ENCODE measurements at places on chromosomes 6 and 20.
A peak's percentile ranks its signal among the peaks of the same experiment; 100 is the strongest.

- no peak for DNase-seq
Observed at GRCh38 chr6:149965194-149966020, 1.7 kb downstream of the ULBP1 start.

DNA sequence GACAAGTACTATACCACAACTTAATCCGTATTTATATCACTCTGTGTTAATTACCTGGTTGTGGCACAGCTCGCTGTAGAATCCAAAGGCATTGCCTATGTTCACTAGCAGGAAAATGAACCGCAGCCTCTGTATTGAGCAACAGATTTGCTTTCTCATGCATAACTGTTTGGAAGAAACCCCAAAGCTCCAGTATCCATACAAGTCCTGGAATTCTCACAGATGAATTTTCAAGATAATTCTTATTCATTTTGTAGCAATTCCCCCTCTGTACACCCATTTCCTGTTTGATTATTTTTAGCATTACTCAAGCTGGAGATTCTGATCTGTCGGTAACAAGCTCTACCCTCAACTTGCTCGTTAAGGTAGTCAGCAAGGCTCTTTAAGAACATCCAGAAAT lies 63.5 kb downstream of the STMND1 start:
- DNase-seq: no peak

GRCh38 chr6:46667377-46667776 lies 14.6 kb downstream of the SLC25A27 start:
- no peak for DNase-seq

DNA sequence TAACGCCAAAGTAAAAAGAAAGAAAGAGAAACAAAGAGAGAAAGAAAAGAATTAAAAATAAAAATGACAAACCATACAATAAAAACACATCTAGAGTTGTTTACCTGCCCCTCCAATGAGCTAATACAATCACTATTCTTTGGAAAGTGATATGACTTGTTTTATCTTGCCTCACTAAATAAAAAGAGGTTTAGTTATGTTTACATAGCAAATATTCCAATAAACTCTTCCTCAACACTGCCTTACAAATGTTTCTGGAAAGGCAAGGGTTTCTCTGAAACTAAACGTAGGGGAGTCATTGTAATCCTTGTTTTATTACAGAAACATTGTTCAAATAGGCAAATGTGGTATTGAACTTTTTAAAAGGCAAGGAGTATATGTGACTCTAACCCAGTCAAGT lies 396.2 kb downstream of the EPM2A start:
- no peak for DNase-seq

GRCh38 chr20:50146732-50147662 lies 6.5 kb downstream of the PEDS1 start:
- peak; percentile 60 for DNase-seq

DNA sequence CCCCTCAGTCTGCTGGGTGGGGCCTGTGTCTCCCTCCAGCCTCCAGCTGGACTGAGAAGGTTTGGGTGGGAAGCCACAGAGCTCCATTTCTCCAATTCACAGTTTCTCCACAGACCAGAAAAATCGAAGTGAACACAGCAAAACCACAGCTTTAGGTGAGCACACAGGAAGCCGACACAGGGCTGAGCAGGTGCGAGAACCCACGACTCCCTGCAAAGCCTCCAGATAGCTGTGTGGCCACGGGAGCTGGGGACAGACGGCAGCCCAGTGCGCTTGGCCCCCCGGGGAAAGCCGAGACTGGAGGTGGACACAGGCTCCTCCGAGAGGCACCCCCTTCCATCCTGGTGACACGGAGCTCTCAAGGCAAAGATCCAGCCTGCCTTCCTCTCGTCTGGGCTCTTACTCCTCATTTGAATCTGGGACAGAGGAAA lies 29.0 kb upstream of the MPC1 start:
- DNase-seq: no peak

GRCh38 chr20:1890469-1891262 lies 4.5 kb upstream of the SIRPA start:
- DNase-seq: no peak

- DNase-seq: no peak
Observed at GRCh38 chr6:111280445-111280955, 193.2 kb downstream of the SLC16A10 start.

DNA sequence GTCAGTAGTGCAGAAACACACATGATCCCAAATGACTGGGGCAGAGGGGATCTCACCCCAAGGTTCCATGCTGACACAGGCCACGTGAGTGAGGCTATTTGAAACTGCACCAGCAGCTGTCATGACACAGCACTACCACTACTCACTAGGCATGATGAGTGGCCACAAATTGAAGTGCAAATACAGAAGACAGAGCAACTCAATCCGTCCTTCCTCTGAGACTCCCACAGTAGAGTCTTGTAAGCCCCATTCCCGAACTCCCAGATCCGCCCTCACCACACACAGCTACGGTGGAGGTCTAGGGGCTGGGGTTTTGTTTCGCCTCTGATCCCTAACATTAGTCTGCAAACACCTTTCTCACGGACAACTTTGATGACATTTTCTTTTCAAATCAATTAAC lies 113.3 kb upstream of the NUP153 start:
- no peak for DNase-seq

GRCh38 chr20:63330084-63330760 lies 30.9 kb downstream of the CHRNA4 start:
- DNase-seq: no peak

DNA sequence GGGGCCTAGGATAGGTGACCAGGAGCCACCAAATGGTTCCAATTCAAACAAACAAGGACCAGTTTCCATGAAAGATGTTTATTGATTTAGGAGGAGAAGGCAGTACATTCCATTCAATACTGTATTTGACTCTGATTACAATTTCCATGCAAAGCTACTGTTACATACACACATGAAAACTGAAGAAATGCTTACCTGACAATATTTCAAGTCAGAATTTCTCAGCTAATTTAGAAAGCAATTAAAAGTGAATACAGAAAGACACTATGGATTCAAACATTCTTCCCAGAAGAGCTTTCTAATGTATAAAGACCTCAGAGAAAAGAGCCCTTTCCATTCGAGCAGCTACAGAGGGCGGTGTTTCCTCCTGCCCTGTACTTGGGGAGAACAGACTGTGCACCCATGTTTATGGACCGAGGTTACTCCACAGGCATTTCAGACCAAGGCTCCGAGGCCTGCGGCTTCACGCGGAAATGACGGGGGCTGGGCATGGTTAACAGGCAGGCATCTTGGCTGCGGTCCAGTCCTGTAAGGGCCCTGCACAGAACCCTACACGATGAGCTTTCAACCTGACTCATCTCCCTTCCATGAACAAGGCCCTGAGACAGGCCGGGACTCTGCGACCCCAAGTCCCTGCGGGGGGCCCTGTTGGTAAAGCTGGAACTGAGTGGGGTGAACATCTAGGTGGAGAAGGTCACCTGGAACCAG lies 25.7 kb upstream of the TCFL5 start:
- peak; percentile 85 for DNase-seq

GRCh38 chr6:127481628-127482027 lies 22.4 kb upstream of the KIAA0408 start:
- DNase-seq: no peak

- no peak for DNase-seq
Observed at GRCh38 chr20:51128198-51128597, 105.3 kb upstream of the KCNG1 start.

- no peak for DNase-seq
Observed at GRCh38 chr20:42531508-42531961, 658.2 kb downstream of the PTPRT start.

GRCh38 chr6:83216806-83217205 lies 23.6 kb downstream of the RWDD2A start:
- no peak for DNase-seq

DNA sequence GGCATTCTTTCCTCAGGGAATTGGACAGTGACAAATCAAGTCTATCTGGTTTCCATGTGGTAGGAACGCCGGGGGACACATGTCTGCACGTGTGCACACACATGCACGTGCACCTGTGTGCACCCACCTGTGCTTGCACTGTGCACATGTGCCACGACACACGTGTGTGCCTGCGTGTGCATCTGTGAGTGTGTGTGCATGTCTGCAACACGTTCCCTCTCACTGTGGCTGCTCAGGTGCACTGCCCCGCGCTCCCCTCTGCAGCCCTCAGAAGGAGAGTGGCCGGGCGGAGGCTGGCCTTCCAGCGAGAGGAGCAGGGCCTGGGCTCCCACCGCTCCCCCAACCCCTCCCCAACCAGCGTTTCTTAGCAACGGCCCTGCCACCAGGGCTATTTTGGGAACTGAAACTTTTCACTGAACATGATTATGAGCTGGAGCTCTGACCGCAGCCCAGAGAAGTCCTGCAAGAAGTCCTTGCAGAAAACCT lies 147.8 kb downstream of the PHACTR3 start:
- no peak for DNase-seq

DNA sequence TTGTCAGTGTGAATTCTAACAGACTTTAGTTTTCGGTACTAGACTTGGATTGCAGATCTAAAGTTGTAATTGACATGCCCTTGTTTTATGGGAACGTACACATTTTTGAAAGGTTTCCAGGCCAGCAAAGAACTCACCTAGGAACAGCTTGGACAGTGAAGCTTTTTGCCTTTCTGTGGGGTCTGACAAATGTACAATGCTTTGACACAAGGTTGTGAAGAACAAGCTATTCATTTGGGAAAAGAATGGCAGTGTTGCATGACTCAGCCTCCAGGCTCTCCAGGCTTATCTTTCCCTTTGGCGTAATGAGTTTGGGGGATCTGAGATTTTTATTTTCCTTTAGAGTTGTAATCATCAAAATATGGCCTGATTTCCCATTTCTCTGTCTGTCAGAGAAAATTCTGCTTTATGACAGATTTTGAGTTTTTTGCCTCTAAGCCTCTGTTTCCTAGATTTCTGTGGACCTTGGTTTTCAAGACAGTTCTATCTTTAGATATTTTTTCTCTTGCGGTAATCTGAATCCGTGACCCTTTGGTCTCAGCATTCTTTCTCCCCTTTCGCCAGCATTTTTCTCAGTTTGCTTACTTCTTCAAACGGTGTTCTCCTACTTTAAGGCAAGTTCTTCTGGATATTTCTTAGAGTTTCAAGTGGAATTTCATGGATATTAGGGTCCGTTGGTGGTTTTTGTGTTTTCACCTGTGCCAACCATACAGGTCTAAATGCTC lies 221.0 kb downstream of the ADGB start:
- no peak for DNase-seq

DNA sequence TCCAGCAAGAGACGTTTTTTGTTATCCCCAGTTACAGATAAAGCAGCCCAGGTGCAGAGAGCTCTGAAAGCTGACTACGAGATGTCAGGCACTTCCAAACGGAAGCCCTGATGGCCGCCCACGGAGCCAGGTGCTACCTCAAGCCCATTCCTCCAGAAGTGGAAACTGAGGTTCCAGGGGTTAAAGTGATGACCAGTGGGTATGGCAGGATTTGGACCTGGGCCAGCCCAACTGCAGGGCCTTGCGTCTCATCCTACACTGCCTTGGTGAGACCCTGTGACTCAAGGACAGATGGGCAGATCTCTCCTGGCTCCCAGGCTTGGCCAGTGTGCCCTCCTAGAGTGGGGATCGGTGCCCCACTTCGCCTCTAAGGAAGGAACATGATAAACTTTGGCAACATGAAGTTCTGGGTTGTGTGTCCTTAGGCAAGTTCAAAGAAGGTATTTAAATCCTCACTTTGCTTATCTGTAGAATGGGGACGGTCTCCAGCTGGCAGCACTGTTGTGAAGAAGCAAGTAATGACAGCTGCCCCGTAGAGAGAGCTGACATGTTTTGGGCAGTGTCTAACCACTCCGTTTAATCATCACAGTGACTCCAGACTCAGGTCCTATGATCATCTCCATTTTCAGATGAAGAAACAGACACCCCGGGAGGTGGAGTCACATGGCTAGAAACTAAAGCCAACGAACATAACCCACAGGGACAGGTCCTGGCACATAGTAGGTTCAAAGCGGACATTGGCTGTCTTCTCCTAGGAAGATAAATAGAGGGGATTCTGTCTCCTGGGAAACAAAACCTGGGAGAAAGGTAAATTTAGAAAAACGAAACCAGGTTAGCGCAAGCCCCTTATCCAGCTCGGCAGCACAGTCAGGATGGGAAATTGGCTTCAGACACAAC lies 34.4 kb upstream of the CDH22 start:
- DNase-seq: no peak

- DNase-seq: no peak
Observed at GRCh38 chr6:71349395-71349794, 60.8 kb downstream of the OGFRL1 start.

- DNase-seq: no peak
Observed at GRCh38 chr6:40910260-40910893, 128.6 kb downstream of the UNC5CL start.

GRCh38 chr6:25930532-25931410 lies at the start of gene SLC17A2:
SLC17A2 (minus strand) TSS chr6:25930691; CDS start chr6:25925796, 4,895 bp downstream.
- no peak for DNase-seq

GRCh38 chr6:20364327-20364726 lies 37.4 kb upstream of the E2F3 start:
- DNase-seq: no peak

DNA sequence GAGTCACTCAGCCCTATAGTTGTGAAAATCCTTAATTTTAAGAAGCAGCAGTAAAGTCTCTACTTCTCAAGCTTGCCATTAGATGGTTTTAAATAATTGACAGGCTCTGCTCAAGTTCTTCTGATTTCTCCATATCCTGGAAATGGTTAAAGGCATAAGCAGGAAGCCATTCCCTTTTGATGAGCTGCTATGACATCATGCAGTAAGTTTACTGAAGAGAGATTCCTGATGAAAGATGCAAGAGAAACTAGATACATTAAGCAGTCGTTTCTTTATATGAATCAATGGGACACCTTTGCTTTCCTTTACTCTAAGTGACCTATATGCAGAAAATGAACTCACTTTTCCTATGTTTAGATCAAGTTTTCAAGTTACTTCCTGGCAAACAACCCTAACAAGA lies 9.8 kb downstream of the POPDC3 start:
- no peak for DNase-seq

DNA sequence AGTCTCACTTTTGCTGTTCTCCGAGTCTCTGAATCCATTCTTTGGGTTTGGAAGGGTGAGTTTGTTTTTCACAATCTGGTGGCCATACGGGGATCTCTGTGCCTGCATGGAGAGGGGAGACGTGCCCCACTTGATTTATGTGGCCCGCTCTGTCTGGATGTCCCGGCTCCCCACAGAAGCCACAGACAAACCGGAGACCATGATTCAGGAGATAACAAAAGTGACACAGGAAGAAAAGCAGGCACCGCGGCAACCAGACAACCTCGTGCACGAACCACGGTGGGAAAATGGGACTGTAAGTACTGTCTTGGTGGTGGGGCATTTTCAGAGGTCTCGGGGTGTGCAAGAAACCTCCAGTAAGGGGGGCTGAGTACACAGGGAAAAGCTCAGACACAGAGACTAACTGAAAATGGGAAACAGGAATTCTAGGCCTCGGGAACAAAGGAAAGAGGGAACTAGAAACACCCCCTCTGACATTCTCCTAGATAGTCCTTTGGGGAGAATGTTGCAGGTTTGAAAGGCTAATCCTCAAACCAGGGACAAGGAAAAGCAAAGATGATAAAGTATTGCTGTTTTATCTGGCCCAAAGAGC lies 22.1 kb upstream of the ZNF318 start:
- no peak for DNase-seq

DNA sequence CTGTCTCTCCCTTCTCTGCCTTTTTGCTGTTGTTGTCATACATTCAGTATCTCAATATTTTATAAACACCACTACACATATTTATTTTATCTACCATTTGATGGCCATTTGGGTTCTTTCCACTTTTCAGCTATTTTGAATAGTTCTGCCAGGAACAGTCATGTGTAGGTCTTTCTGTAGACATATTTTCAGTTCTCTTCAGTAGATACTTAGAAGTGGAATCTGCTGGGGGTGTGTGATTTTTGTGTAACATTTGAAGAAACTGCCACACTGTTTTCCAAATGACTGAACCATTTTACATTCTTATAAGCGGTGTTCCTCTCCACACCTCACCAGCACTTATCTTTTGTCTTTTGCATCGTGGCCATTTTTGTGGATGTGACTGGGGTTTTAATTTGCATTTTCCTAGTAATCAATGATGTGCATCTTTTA lies 197.7 kb downstream of the ARID1B start:
- no peak for DNase-seq
